ENCODE measurements at places on chromosomes 5 and 9. TPM values are rescaled to one million over a fixed set of nuclear protein-coding genes. Genes with fewer than 3 reads are reported as not detected.

- no peak for DNase-seq
Observed at GRCh38 chr5:173806270-173807035, 81.7 kb upstream of the CPEB4 start.

IFNA21 gene
- not detected for total RNA-seq

SLC25A2 gene
- not detected for total RNA-seq

CCNJL gene
- not detected for total RNA-seq

GRCh38 chr5:55983986-55984385, 10.8 kb downstream of the IL6ST start:
- DNase-seq, result no peak

DNA sequence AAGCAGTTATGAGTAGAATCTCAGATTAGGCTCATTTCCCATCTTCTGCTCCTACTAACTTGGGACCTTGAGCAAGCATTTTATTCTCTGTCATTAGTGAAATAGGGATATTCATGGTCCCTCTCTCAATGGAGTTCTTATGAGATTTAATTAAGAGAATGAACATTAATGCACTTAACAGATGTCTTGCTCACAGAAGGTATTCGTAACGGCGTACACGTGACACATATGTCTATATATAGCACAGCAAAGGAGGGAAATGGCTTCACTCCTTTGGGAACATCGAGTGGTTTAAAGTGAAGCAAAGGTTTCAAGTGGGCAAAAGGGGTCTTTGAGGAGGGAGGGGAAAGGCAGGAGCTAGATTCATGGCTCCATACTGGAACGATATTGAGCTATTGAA, 24.6 kb downstream of the KDM4C start:
- no peak for DNase-seq

LTC4S gene
- total RNA-seq, result 0.79 TPM

GRCh38 chr5:155332618-155333017, 319.1 kb downstream of the KIF4B start:
- DNase-seq, result no peak

ZDHHC12 gene
- total RNA-seq, result 50.9 TPM

DNA sequence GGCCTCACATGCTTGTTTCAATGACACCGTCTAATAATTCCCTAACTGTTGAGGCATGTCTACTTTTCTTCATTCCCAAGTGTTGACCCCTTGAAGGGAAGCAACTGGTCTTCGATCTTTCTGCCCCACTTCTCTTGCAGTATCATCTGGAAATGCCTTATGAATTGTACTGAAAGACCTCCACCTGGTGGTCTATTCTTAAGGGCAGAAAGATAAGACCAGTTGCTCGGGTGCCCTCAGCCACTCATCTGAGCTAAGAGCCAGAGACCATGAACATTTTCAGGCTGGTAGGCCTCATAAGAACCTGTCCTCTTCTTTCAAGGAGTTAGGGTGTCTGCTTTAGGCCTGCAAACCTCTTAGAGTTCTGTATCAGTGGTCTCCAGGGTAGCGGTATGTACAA, 542.5 kb downstream of the CTNND2 start:
- DNase-seq, result no peak

- DNase-seq, result no peak
Observed at GRCh38 chr5:168377525-168377924, 86.1 kb downstream of the WWC1 start.

DNA sequence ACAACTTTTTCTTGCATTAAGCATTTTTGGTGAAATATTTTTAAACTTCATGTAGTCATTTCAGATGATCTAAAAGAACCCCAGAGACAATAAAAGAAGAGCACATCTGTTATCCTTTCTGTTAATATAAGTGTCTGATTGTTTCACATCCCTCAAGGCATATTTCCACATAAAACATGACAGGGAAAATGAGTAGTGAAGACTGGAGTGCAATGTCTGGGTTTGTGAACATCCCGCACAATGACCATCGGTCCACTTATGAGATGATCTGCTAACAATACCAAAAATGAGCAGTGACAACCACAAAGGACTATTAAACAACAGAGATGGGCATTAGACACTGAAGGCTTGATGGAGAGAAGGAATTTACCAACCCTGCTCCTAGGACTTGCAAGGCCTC, 209.1 kb downstream of the NR2F1-AS1 start:
- DNase-seq, result no peak

DNA sequence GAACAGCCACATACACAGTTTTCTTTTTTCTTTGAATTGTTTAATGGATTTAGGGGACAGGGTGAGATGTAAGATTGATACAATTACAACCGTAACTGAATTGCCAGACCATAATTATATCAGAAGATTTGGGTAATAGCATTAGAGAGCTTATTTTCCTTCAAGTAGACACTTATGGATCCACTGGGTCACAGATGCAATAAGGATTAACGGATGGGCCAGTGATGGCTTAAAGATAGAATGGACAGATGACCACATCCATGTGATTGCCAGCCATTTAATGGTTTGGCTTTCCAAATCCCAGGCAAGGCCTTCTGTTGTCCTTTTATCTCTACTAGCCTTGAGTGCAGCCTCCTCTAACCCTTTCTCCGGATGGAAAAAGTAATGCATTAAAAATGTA, 94.7 kb upstream of the NUDT12 start:
- DNase-seq, result no peak

DNA sequence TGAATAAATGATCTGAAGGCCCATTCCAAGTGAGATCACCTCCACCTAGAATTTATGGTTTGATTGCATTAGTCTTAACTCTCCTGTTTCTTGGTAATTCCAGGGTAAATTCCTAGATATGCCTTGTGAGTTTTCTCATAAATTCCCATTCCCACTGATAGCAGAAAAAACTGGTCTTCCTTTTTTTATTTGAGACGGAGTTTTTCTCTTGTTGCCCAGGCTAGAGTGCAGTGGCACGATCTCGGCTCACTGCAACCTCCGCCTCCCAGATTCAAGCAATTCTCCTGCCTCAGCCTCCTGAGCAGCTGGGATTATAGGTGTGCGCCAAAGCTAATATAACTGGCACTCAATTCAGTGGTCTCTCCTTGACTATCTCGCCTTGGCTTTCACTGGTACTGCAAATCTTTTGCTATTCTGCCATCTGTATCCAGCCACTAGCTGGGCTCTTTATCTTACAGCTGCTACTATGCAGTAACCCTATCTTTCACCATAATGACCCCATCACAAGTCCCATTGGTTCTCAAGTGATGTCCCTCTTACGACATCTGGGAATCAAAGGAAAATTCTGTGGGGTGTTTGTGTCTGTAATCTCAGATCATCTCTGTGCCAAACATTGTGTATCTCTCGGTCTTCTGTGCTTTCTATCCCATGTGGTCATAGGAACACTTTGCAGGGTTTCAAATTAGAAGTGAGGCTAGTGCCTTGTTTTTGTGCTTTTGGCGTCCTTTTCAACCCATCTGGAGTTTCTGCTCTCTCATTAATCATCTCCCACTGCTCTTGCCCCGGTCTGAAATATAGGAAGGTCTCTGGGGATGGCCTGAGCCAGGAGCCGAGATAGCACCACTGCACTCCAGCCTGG, 14.4 kb downstream of the HNRNPK start:
- DNase-seq, result no peak

WNT8A gene
- total RNA-seq, result not detected

ABCA2 gene
- total RNA-seq, result 4.1 TPM

SPATA31D4 gene
- not detected for total RNA-seq

IFNK gene
- total RNA-seq, result 0.24 TPM

GRCh38 chr9:132160802-132161742, 786 bp upstream of the NTNG2 start:
- DNase-seq, result peak; percentile 65

- DNase-seq, result no peak
Observed at GRCh38 chr9:130443840-130444492, 795 bp upstream of the ASS1 start.

DNA sequence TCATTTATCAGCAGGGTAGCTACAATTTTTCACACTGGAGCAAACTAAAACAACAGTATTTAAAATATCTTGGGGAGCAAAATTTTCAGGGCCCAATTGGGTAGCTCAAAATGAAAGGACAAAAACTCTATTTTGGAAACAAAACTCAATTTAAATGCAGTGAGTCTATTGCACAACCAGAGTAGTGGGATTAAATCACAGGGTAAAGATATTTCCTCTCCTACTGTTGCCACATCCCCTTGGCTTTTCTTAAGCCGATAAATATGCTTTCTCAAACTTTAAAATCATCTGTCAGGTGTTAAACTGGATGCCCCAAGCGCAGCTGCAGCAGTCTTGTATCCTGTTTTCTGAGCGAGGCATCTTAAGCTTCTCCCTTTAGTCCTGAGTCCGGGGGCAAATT, 1474.3 kb upstream of the CDH9 start:
- DNase-seq, result no peak

All from activated naive CD4-positive, alpha-beta T cell treated with anti-CD3 and anti-CD28 coated beads for 36 hours (primary cell).